Smooth muscle cell of the coronary artery (primary cell): ENCODE measurements at places on chromosomes 3 and 15. TPM values are rescaled to one million over a fixed set of nuclear protein-coding genes. Genes with fewer than 3 reads are reported as not detected.

The PPARG gene
- 3.3 and 27.5 TPM in 2 replicates for total RNA-seq

The CLDN16 gene
- under 0.01 TPM in 1 of 2 replicates, not detected in the other for total RNA-seq

The COL8A1 gene
- total RNA-seq: 7.8 and 179 TPM in 2 replicates

The SLC12A8 gene
- 4.9 and 8.4 TPM in 2 replicates for total RNA-seq

The ADCY5 gene
- 0.08 and 0.23 TPM in 2 replicates for total RNA-seq

The MYEF2 gene
- total RNA-seq: 0.94 and 6.2 TPM in 2 replicates
